Nucleus accumbens (tissue), 56 donors: ENCODE measurements at places on chromosomes 13 and 19.

GRCh38 chr19:1690699-1691307, 38.4 kb upstream of the TCF3 start:
- DNase-seq: no peak

GRCh38 chr19:7868671-7869452, 5.3 kb downstream of the PRR36 start:
- no peak for DNase-seq

DNA sequence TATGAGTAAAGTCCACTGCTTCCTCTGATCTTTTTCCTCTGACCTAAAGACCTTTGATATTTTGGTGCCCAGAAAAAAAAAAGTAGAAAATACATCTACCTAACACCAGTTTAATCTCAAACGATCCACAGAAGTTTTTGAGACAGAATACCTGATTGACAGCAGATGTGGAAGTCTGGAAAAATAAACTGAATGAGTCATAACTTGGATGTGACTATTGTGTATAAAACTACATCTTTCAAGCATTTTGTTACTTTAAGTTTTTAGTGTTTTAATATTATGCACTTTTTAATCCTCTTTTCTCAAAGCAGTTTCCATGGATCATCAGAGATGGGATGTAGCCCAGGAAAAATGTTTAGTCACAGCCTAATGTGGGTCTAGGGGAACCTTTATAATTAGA, 216.1 kb downstream of the SLITRK1 start:
- no peak for DNase-seq

DNA sequence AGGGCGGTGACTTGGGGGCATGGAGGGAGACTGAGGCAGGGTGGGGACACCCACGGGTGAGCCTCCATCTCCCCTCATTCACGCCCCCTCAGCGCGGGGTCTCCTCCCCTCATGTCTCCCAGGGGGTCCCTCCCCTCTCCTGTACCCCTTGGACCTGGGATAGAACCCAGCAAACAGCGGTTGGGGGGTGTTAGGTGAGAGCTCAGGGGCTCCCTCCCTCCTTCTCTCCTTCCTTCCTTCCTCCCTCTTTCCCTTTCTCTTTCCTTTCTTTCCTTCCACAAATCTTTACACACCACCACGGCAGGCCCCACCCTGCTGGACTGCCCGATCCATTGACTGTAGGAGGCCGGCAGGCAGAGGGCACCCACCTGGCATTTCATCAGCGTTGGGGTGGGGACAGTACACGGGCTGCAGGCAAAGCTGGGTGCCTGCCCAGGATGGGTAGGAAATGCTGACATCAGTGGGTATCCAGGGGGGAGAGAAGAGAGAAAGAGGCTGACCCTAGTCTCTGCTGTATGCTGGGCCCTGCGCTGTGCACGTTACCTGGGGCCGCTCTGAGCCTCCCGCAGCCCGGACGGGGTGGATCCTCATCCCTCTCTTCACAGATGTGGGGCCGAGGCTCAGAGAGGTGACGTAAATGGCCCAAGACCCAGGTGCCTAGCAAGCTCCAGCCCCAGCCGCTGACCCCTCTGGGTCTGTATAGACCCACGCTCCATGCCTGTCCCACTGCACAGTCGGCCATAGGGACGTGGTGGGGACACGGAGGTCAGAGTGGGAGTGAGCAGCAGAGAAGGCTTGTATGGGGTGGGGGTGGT, 3.5 kb downstream of the SSC5D start:
- DNase-seq: no peak

DNA sequence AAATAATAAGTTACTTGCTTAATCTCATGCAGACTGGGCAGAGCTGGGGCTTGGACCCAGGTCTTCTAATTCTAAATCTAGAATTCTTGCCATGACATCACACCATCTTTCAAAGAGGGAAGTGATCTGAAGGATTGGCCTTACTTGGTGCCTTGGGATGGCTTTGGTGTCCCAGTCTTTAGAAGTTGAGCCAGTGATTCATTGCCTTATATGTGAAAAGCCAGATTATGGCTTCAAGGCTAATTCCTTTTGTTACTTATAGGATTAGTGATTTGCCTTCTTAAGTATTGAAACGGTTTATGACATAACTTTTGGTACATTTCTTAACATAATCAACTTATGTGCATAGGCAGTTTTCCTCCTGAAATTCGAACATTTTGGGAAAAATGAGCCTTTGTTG, 14.9 kb downstream of the COG3 start:
- DNase-seq: no peak

DNA sequence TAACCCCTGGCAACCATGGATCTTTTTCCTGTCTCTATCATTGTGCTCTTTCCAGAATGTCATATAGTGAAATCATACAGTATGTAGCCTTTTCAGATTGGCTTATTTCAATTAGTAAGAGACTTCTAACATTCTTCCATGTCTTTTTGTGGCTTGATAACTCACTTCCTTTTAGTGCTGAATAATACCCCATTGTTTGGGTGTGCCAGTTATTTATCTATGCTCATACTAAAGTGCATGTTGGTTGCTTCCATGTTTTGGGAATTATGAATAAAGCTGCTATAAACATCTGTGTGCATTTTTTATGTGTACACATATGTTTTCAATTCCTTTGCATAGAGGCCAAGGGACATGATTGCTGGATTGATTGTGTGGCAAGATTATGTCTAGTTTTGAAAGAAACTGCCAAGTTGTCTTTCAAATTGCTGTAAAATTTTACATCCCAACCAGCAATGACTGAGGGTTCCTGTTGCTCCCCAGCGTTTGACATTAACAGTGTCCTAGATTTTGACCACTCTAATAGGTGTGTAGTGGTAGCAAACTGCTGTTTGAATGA, 358.9 kb downstream of the ITGBL1 start:
- no peak for DNase-seq

- no peak for DNase-seq
These were observed 25.9 kb downstream of the NBEA start for GRCh38 chr13:34967851-34968562.

DNA sequence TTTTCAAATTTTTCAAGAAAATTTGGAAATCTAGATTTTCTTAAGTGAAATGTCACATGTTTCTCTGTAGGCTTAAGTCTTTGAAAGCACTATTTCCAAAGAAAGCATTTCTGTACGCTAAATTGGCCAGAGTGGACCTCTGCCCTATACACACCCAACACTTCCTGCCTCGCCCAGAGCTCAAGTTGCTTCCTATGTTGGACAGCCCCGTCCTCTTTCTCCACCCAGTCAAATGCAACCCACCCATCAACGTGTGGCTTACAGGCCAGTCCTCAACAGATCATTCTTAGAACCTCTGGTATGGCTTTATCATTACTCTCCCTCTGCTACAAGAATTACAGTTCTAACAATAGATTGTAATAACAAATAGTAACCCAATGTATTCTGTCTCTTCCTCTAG, 24.2 kb downstream of the KLF12 start:
- no peak for DNase-seq

GRCh38 chr19:2627319-2627829, 75.1 kb downstream of the GNG7 start:
- peak; percentile 72 for DNase-seq

DNA sequence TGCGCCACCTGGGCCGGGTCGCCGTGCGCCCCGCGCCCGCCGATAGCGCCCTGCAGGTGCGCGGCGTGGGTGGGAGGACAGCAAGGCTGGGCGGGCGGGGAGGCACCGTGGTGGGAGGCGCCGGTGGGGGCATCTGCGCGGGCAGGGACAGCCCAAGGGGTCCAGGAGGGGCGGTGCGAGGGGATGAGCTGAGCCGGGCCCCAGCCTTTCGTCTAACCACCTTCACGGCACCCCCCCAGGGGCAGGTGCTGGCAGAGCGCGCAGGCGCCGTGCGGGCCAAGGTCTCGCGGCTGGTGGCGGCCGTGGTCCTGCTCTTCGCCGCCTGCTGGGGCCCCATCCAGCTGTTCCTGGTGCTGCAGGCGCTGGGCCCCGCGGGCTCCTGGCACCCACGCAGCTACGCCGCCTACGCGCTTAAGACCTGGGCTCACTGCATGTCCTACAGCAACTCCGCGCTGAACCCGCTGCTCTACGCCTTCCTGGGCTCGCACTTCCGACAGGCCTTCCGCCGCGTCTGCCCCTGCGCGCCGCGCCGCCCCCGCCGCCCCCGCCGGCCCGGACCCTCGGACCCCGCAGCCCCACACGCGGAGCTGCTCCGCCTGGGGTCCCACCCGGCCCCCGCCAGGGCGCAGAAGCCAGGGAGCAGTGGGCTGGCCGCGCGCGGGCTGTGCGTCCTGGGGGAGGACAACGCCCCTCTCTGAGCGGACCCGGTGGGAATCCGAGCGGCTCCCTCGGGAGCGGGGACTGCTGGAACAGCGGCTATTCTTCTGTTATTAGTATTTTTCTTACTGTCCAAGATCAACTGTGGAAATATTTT, 3.1 kb downstream of the KISS1R start:
- DNase-seq: no peak

DNA sequence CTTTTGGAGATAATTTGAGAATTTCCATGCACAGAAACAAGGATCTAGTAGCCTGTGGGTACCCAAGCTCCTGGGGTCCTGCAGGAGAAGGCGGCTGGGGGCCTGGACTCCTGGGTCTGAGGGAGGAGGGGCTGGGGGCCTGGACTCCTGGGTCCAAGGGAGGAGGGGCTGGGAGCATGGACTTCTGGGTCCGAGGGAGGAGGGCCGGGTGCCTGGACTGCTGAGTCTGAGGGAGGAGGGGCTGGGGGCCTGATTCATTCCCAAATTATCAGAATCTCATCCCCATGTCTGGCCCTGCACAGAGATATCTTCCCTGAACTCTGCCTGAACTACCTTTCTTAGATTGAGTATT, 520 bp upstream of the RDH13 start:
- no peak for DNase-seq

DNA sequence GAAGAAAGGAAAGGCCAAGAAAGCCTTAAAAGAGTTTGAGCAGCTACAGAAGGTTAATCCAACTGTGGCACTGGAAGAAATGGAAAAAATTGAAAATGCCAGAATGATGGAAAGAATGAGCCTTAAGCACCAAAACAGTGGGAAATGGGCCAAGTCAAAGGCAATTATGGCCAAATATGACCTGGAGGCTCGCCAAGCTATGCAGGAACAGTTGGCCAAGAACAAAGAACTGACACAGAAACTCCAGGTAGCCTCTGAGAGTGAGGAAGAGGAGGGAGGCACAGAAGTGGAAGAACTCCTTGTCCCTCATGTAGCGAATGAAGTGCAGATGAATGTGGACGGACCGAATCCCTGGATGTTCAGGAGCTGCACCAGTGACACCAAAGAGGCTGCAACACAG, 5.1 kb downstream of the UTP14C start:
- DNase-seq: no peak
